ENCODE measurements at places on chromosomes 13 and 19.

DNA sequence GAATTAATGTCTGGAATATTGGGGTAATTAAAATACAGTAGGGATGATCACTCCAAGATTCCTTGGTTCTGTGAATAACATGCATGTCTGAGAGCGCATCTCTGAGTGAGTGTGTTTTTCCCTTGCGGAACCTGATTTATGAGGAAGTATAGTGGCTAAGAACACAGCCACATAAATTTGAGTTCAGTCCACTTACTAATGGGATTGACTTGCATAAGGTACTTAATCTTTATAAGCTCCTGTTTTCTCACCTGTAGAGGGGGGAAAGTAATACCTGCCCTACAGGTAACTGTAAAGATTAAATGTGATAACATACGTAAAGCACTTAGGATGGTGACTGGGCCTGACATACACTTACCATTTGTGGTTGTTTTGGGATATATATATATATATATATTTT lies 60.8 kb downstream of the KLF5 start:
- no peak for DNase-seq

DNA sequence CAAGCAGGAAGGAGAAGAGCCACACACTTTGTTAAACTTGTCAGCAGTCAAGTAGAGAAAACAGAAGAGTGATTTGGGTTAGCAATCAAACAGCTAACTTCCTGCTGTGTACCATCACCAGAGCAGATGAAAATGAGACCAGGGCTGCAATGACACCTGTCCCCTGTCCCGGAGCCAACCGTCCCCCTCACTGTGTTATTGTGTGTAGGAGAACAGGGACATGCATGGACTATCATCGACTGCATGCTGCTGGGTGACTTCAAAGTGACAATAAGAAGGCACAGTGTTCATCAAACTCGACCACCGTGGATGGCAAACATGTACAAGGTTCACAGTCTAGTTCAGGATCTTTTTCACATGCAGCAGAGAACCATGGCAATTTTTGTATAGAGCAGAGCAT lies 94.0 kb upstream of the SLC15A1 start:
- no peak for DNase-seq

DNA sequence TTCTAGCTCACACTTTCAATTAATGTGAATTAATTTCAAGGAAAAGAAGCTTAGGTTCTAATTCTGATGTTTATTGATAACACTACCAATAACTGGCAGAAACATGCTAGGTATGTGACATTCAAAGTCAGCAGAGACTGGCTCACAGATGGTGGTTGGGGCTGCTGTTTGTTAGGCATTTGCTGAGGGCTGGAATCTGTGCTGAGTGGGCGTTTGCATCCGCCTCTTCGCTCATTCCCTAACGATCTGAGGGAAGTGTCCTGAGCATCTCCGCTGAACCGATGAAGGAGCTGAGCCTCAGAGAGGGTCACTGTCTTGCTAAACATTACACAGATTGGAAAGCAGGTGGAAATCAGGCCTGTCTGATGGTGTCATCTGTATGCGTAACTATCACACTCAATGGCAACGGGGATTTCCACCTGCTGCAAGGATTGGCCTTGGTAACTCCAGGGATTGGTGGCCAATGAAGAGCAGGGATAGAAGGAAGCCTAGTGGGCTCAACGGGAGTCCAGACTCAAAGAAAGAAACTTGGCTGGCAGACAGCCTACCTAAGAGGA lies 338.9 kb downstream of the TEX29 start:
- no peak for DNase-seq

DNA sequence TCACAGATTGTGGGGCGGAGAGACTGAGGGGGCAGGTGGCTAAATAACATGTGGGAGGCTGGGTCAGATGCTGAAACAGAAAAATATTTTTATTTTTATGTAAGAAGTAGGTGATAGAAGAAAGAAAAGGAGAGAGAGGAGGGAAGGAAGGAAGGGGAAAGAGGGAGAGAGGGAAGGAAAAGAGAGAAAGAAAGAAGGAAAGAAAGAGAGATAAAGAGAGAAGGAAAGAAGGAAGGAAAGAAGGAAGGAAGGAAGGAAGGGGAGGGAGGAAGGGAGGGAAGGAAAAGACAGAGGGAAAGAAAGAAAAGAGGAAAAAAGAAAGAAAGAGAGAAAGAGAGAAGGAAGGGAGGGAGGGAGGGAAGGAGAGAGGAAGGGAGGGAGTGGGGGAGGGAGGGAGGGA lies 224.9 kb downstream of the UQCRFS1 start:
- DNase-seq = no peak

DNA sequence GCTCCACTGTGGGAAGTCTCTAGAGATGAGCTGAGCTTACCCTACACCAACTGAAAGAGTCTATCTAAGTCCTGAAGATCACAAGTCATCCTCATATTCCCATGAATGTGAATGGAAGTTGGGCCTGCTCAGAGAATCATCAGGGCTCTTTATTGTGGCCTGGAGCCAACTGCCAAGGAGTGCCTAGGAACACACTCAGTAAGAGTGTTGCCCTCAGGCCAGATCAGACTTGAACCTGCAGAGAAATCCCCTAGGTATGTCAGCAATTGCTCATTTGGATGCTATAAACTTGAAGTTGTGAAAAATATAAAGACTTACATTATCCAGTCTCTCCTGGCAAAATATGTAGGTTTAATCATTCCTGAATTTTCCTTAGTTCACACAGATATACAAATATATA lies 1070.2 kb downstream of the EFNB2 start:
- no peak for DNase-seq

GRCh38 chr19:1214862-1215731 lies 9.5 kb downstream of the STK11 start:
- DNase-seq = no peak

DNA sequence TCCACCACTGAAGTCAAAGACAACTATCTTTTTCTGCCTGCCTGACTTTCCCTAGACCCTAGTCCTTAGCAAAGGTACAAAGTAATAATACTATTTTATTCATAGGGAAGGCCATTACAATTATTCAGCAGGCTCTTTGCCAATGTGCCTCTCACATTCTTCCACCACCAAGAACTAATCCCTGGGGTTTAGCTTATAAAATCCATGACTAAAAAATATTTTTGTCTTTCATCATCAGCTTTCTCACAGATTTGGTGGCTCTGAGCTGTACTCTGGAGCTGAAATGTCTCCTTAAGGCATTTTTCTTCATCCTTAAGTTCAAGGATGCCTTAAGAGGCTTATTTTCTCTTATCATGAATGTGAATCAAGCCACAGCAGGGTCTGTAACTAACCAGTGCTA lies 96.1 kb downstream of the OXGR1 start:
- no peak for DNase-seq

DNA sequence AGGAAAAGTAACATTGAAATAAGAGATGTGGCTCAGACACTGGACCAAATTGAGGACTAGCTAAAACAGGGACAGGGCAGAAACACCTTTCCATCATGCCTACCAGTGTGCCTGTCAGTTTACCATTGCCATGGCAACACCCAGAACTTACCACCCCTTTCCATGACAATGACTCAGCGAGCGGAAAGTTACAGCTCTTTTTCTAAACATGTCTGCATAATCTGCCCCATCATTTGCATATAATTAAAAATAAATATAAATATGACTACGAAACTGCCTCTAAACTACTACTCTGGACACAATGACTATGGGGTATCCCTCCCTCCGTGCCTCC lies 96.0 kb downstream of the UBL3 start:
- peak; percentile 30 for DNase-seq

GRCh38 chr19:39506944-39507714 lies 7.8 kb upstream of the SELENOV start:
- DNase-seq = peak; percentile 8

DNA sequence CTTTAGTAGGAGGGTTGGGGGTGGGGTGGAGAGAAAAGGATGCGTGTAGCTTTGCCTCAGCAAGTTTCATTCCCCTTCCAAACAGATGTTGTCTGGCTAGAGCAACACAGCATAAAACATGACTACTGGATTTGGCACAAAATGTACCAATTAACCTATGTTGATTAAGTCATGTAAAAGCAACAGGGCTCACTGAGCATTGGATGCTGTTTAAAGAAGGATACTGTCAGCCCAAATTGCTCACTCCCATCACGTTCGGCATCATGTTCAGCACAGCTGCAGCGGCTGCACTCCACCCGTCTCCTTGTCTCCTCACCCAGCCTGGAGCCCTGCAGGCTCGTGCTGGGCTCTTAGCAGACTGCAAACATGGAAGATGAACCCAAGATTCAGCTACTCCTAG lies 77.5 kb downstream of the DLEU7 start:
- no peak for DNase-seq

DNA sequence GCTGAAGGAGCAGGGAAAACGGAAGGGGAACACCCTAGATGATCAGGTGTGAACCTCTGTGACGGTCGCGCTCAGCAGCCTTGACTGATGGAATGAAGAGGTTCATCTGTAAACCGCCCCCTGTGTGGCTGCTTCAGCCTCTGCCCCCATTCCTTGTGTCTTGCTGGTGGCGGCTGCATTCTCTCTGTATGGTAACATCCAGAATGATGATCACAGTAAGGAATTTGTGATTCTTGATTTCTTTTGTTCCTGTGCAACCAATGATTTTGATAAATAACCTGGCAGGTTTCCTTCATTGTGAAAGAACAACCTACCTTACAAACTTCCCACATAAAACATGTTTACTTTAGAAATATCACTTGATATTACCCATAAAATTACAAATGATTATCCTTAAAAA lies 118.7 kb upstream of the MCF2L start:
- no peak for DNase-seq
